ENCODE measurements at places on chromosomes 12 and 14.
A peak's percentile ranks its signal among the peaks of the same experiment; 100 is the strongest.

- no peak for DNase-seq
Measured at GRCh38 chr14:91934554-91935285, 12.8 kb downstream of the FBLN5 start.

- DNase-seq = no peak
Measured at GRCh38 chr14:31162910-31163649, 44.5 kb downstream of the HECTD1 start.

DNA sequence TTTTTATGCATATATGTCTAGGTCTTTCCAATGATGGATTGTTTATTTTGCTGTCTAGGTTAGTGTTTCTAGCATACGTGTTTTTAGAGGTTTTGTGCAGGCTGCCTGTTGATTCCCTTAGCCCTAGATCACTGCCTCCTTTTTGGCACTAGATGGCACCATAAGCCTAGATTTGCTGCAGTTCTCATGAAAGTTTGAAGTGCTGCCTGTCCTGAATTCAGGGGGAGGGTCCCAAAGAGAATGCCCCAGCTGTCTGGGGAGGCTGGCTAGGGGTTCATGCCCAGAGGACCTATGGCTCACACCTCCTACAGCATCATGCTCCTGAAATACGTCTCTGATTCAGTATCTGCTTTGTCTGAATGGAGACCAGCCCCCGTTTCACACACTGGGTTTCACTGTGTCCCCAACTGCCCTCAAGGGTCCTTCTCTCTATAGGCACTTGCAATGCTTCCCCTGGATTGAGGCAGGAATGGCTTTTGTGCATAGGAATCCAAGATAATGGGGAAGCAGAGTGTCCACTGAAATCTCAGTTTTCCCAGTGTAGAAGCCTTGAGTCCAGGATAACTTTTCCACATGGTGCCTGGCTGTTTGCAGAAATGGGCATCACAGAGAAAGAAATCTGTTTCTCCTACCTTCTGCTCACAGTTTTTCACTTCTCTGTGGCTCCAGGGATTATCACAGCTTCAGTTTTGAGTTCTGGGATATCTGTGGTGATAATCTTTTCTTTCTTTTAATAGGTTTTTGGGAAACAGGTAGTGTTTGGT is 14.2 kb upstream of the TXNRD1 start:
- DNase-seq = peak; percentile 50

DNA sequence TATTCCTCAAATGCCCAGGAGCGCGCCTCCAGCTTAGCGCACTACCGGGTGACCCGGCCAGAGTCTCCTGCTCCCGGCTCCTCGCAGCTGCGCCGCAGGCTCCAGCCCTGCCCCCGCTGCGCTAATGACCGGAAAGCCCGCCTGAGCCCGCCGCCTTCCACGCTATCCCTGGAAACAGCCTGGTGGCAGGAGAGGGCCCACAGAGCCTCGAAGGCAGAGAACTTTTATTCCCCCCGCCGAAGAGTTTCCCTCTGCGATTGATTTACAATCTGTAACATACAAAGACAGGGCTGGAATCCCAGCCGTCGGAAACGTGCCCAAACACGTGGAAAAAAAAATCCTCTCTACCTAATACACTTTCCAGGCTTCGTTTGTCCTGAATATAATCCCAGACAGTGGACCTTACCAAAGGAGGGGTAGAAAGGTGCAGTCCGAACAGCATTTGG is 1.5 kb downstream of the COL2A1 start:
- DNase-seq = peak; percentile 57

DNA sequence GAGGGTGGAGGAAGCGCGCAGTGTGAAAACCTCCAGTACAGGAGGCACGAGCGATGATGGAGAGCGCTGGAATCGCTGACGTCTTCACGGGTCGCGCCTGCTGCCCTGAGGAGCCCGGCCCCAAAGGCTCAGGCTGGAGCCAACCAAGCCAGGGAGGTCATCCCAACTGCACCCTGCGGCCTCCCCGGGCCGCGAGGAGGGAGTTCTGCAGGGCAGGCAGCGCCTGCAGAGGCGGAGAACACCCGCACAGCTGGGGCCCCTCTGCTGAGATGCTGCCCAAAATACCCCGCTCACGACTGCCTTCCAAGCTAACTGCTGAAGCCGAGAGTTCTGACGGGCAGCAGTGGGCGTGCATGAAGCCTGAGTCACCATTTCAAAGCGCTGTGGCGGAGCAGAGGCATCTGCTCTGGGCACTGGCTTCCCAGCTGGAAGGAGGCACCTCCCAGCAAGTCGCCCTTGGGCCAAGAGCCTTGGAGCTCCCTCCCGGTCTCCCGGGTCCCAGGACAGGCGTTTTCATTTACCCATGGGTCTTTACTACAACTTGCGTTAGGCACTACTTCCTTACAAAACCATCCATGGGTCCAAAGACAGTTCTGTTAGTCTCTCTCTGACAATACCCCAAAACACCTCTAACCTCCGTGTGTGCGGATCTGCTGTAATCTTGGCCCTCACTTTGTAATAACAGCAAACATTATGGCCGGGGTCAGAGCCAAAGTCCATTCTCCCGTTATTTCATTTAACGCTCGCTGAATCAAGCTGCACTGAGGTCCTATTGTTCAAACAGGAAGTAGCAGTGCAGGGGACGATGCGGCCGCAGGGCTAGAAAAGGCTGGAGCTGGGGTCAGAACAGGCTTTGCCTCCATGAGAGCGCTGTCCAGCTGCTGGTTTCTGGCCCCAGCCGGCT is 60.1 kb upstream of the RIMBP2 start:
- DNase-seq = peak; percentile 89

DNA sequence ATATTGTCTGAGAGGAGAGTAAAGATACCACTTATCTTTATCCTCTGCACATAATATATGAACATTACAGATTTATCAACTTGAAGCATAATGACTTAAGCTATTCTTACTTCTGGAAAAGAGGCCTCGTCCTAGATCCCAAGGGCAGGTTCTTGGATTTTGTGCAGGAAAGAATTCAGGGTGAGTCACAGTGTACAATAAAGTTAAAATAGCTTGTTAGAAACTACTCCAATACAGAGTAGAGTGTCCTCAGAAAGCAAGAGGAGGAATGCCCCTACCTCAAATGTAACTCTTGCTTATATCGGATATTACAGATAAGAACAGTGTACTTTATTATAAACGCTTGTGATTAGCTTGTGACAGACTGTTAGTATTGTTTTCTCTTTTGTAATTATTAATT is 41.9 kb upstream of the ABCC9 start:
- no peak for DNase-seq

GRCh38 chr12:57743769-57744168 is 1.1 kb upstream of the TSPAN31 start:
- no peak for DNase-seq

DNA sequence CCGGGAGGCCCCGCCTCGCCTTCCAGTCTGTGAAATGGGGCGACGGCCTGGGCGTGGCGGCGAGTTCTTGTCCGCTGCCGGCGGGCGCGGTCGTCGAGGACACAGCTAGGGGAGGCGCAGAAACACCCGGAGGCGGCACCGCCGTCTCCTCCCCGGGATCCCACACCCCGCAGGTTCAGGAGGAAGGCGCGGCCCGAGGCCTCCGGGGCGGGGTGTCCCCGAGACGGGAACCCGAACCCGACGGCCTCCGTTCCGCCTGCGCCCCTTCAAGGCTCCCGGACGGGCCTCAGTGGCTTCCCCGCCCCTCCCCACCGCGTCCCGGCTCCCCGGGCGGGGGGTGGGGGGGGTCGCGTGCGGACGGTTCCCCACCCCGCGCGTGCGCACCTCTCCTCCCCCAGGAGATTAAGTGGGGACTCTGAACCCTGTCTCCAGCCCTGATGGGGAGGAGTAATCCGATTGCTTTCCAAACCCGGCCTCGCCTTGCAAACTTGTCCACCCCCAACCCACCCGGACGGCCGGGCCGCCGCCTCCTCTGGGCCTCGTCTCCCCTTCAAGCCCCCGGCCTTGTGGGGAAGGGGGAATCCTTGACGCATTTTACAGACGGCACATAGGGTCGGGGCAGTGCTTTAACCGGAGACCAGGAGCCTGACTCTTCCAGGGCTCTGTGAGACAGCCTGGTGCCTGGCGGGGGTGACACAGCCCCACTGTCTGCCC is 35.3 kb upstream of the ANKRD9 start:
- DNase-seq = no peak

DNA sequence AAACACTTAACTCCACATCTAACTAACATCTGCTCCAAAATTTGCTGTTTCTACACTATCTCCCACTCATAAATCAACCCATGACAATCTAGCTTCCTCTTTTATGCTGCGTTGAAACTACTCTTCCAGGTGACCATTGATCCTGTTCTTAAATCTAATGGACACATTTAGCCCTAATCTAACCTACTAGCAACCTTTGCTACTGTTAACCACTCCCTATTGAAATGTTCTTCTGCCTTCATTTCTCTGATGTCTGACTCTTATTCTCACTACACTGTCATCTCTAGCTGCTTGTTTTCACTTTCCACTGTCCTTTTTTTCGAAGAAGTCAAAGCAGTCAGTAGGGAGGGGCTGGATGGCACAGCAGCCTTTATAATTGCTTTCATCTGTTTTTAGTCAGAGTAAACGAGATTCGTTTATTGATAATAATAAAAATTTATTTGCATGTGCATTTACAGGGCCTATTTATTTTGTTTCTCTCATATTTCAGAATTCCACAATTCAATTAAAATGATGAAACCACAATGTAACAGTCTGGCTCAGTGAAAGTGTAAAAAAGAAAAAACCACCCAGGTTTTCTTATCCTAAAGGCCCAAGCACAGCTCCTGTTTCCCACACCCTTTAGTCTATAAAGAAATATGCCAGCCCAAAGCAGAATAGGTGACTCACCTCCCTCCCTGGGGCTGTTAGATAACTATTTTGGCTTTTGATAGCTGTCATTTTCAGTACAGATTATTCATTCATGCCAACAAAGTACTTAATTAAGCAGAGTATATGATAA is 44.9 kb downstream of the ATP2B1 start:
- peak; percentile 11 for DNase-seq

Data from hepatic stellate cell (primary cell).